CD4-positive, alpha-beta T cell treated with Interleukin-17A for 4 hours (primary cell): ENCODE measurements at places on chromosomes 6 and 20.

- DNase-seq, result no peak
Measured at GRCh38 chr6:101163611-101164010, 229.9 kb upstream of the GRIK2 start.

DNA sequence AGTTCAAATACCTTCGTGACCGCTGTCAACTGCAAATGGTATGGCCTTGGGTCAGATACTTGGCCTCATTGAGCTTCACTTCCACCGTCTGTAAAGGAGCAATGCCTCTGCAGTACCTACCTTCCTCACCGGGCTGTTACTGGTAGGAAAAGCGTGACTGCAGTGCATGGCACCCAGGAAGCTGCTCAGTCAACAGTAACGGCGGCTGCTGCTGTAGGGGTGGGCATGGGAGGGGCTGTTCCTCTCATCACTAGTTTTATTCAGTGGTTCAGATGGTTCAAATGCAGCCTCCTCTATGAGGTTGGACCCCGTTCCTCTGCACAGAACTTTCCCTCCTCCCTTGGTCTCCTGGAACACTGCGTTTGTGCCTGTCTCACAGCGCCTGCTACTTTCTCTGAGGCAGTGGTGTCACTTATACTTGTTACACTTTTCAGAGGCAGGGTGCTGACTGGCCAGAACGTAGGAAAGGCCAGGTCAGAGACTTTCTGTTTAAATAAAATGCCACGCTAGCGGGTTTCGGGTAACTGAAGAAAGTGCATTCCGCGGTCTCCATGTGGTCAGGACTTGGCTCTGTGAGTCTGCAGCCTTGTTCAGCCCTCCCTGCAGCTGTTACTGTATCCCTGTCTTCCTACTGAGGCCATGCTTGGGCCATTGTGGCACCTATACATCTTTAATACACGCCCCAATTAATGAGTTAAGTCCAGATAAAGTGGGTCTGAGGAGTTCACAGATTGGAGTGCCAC, 279.6 kb downstream of the NRN1 start:
- DNase-seq, result no peak

DNA sequence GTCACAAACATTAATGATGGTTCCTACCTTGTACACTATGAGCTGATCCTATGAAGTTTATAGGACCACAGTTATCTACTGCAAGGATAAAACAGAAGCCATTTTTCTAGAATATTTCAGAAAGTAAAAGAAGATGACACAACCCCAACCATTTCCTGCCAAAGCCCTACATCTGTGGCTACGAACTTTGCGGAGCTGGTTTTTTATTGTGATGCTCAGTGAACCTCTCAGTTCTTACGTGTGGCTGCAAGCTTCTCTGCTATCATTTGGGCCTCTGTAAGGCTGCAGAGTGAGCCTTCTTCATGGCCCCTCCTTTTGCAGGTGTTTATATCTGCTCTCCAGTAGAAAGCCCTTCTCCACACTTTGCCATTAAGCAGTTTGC, 17.8 kb upstream of the TAGAP start:
- DNase-seq, result peak; percentile 75

- peak; percentile 78 for DNase-seq
Measured at GRCh38 chr6:28988536-28989311, 16.4 kb downstream of the ZNF311 start.

- no peak for DNase-seq
Measured at GRCh38 chr6:134870677-134871498, 79.0 kb downstream of the ALDH8A1 start.

DNA sequence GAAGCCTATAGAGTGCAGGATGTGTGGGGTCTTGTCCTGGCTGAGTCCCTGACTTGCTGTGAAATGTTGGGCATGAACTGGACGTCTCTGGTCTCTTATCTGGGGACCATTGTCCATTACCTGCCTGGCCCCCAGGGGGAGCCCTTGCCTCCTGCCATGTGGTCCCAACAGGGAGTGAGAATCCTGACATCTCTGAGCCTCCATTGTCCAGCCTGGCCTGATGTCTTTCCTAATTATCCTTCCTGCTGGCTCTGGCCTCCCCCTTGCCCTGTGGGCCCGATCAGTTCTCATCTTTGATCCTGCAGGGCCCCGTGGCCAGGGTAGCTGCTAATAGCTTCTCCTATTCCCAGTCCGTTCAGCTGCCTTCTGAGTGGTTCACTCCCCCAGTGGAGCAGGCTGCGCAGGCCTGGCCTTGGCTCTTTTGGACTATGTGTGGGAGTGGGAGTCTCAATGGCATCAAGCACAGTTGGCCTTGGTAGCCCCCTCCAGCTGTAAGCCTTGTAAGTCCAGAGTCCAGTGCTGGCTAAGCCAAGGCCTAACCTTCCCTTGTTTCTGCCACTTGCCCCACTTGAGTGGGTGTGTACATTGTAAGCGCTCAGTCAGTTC, 77.9 kb upstream of the RALY start:
- peak; percentile 72 for DNase-seq

- no peak for DNase-seq
Measured at GRCh38 chr20:48626938-48627736, 200.7 kb downstream of the PREX1 start.

- peak; percentile 37 for DNase-seq
Measured at GRCh38 chr6:146700078-146700686, 101.4 kb downstream of the ADGB start.

- no peak for DNase-seq
Measured at GRCh38 chr6:165573671-165574070, 89.4 kb downstream of the PDE10A start.

- DNase-seq, result no peak
Measured at GRCh38 chr6:132443206-132443605, 41.9 kb upstream of the MOXD1 start.

GRCh38 chr6:26056583-26057350, 30.5 kb upstream of the HFE start:
- DNase-seq, result peak; percentile 25

DNA sequence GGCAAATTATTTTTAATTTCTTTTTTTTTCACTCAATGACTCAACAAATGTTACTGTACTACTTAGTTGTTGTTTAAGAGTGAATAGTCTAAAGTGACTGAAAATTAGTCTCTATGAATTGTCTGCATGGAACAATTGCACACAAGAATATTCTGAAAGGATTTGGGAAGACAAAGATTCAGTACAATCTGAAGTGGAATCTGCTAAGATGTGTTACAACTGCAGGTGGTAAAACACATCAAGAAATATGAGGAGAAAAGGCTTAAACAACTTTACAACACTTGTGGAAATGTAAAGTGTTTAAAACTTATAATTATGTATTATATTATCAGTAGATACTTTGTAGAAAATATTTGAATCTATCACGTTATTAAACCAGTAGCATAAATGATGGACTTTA, 193.4 kb downstream of the WDR27 start:
- DNase-seq, result no peak

- DNase-seq, result no peak
Measured at GRCh38 chr6:28506807-28507475, 8.7 kb downstream of the GPX6 start.

DNA sequence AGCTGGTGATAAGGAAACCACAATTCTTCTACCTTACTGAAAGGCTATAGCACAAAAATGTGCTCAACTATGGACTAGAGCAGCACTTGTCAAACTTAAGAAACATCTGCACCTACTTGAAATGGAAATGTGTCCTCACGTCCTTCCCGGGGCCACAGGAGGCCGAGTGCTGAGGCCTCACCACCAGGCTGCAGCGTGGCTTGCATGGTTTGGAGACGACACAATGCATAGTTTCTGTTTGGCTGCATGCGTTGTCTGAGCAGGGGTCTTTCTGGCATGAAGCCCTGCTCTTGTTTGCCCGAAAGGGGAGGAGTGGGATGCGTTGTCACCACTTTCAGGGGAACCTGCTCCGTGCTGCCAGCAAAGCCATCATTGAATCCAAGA, 228.8 kb downstream of the TTLL2 start:
- no peak for DNase-seq

DNA sequence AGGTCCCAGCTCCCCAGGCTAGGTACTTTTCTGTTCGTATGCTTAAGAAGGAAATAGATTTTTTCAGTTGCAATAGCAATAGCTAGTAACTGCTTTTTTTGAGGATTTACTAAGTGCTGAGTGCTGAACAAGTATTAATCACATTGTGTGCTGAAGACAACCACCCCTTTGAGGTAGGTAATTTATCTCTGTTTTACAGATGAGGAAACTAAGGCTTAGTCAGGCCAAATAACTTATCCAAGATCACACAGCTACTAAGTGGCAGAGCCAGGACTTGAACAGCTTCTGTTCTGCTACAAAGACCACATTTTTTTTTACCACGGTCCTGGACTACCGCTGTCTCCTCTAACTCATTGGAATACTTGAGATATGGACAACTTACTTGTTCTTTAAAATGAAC, 39.8 kb downstream of the LRRN4 start:
- DNase-seq, result no peak

DNA sequence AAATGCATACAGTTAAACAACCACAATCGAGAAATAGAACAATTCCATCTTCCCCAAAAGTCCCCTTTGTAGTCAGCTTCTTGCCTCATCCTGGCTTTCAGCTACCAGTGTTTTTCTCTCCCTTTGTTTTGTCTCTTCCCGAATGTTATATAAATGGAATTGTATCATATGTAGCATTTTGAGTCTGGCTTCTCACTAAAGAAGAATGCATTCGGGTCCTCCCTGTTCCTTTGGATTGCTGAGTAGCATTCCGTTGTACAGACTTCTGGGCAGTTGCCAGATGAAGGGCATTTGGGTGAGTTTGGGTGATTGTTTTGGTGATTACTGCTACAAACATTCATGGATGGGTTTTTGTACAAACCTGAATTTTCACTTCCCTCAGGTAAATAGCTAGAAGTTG, 27.8 kb downstream of the PRPH2 start:
- DNase-seq, result no peak

GRCh38 chr20:50332491-50332980, 141.9 kb downstream of the CEBPB start:
- no peak for DNase-seq

GRCh38 chr20:46438156-46438750, 31.8 kb upstream of the ELMO2 start:
- peak; percentile 25 for DNase-seq

DNA sequence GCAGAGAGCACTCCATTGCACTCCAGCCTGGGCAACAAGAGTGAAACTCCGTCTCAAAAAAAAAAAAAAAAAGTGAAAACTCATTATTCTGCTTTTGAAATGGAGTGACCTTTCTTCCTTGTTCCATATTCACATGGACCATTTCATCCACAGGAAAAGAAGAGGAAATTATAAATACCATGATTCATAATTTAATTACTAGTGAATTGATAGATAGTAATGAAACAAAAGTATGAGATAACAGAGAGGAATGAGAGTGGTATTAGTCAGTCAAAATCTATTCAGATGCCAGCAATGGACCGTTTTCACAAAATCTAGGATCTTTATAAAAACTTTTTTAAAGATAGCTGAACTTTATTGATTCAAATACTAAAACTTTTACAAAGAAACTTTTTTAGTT, 443.1 kb upstream of the FLRT3 start:
- no peak for DNase-seq

DNA sequence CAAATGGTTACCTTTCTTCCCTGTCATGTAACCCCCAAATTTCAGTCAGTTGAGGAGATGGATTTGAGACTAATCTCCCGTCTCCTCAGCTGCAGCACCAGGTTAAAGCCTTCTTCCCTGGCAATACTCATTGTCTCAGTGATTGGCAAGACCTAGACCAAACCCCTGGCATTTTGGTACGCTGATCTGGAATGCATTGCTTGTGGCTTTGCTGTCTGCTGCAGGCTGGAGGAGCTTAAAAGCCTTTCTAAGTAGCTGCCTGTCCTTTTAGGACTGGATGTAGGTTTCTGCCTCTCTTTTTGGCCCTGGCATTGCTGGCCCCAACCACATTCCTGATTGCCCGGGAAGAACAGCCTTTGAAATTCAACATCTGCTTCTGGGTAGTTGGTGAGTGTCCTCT, 729.6 kb upstream of the GJE1 start:
- no peak for DNase-seq

DNA sequence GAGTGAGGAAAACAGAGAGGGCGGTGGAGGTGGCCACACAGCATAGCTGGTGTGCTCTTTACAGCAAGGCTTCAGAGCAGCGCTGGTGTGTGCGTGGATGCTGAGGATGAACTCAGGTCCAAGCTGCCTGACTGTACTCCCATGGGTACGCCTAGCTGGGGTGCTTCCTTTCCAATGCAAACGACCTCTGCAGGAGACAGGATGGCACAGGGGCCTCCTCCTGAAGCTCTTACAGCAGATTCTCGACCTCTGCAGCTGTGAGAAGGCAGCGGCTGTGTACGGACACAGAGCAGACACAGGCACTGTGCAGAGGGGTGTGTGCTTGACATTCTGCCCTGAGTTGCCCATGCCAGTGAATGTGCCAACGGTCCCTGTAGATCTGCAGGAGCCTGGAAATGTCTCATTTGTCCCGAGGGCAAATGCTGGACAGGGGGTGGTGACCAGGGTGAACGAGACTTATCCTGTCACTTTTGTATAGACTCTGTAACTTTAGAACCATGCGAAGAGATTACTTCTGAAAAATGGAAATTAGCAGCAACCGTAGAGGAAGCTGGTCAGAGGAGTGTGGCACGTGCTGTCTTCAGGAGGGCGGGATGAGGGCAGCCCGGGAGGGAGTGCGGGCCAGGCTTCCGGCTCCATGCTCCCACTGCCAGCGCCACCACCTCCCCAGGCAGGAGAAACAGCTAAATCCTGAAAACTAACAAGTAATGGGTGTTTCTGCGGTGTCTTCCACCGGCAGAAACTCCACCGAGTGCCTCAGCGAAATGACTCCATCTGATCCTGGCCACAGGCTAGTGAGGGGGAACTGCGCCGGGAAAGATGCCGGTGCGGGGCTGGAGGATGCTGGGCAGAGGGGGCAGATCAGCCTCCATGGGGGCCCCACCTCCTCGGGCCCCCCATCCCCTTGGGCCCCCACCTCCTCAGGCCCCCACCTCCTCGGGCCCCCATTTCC, 120.9 kb upstream of the RPS6KA2 start:
- no peak for DNase-seq

GRCh38 chr6:128517124-128517523, 3.3 kb downstream of the PTPRK start:
- no peak for DNase-seq

DNA sequence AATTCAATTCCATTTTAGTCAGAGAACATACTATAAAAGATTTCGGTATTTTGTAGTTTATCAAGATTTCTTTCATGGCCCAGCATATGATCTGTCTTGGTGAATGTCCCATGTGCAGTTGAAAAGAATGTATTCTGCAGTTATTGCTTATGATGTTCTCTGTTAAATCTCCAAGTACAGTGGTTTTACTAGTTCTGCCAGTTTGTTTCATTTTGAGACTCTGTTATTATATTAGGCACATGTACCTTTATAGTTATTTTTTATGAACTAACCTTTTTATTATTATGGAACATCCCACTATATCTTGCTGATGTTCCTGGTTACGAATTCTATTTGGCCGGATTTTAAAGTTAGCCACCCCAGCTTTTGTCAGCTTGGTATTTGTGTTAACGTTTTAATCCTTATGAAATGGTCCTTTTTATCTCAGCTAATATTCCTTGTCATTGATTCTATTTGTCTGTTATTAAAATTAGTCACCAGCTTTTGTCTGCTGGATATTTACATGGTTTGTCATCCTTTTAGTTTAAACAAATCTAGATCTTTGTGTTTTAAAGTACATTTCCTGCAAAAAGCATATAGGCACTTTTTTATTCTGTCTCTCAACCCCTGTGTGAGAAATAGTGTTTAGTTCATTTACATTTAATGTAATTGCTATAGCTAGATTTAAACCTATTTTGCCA, 48.9 kb downstream of the VTA1 start:
- DNase-seq, result no peak
